Fibroblast of gingiva (primary cell): ENCODE measurements at places on chromosomes 12 and 14.

- no peak for DNase-seq
These were observed 21.1 kb downstream of the FKBP3 start for GRCh38 chr14:45112896-45113781.

DNA sequence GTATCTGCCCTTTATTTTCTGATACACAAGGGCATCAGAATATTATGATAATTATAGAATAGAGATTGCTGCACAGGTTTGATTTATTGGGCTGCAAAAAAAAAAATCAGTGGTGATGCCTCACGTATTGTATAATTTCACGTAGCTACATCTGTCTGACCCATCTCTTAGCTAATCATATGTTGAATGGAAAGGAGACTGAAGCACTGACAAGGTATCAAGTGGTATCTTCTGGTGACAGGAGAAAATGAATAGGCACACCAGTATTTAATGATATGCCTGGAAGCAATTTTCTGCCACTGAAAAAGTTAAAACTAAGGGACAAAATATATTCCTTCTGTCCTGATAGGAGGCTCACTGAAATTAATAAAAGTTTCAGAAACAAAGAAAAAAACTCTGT lies 837.2 kb upstream of the FBXO33 start:
- DNase-seq, result no peak

- DNase-seq, result no peak
These were observed 824 bp downstream of the OAS1 start for GRCh38 chr12:112907415-112908157.

DNA sequence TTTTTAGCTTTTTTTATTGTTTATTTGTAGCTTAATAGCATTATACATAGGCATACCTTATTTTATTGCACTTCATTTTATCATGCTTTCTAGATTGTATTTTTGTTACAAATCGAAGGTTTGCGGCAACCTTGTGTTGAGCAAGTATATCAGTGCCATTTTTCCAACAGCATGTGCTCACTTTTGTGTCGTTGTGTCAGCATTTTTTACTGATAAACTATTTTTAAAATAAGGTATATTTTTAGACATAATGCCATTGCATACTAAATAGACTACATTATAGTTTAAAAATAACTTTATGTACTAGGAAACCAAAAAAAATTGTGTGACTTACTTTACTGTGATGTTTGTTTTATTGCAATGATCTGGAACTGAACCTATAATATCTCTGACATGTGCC lies 56.2 kb upstream of the RESF1 start:
- DNase-seq, result no peak

- no peak for DNase-seq
These were observed 301.1 kb upstream of the NPAS3 start for GRCh38 chr14:32637582-32637981.

- no peak for DNase-seq
These were observed 28.0 kb upstream of the DAAM1 start for GRCh38 chr14:59160506-59160905.
